GM12878 (cell line): ENCODE measurements at places on chromosomes 6 and 20. TPM values are rescaled to one million over a fixed set of nuclear protein-coding genes. Genes with fewer than 3 reads are reported as not detected.

ZSCAN23 gene
- total RNA-seq = 0.77 and 1.6 TPM in 2 replicates

RBCK1 gene
- total RNA-seq = 95.4 and 99.7 TPM in 2 replicates

MAP7 gene
- total RNA-seq = 0.13 and 0.21 TPM in 2 replicates

IRF4 gene
- 495 and 498 TPM in 2 replicates for total RNA-seq

MBOAT1 gene
- total RNA-seq = 18.2 and 19.3 TPM in 2 replicates

PAK5 gene
- total RNA-seq = not detected in 2 replicates

DLK2 gene
- 0.38 and 0.40 TPM in 2 replicates for total RNA-seq

IL17F gene
- not detected in 2 replicates for total RNA-seq

- no peaks in the 10 kb centered on the region for H3K36me3 ChIP-seq
- no peak for DNase-seq
- H3K27me3 ChIP-seq = no peaks in the 10 kb centered on the region
- no peak overlapping the region for H3K4me3 ChIP-seq
- H3K4me1 ChIP-seq = no peaks in the 10 kb centered on the region
Measured at GRCh38 chr6:41174610-41175009, 11.7 kb upstream of the TREM2 start.

DNA sequence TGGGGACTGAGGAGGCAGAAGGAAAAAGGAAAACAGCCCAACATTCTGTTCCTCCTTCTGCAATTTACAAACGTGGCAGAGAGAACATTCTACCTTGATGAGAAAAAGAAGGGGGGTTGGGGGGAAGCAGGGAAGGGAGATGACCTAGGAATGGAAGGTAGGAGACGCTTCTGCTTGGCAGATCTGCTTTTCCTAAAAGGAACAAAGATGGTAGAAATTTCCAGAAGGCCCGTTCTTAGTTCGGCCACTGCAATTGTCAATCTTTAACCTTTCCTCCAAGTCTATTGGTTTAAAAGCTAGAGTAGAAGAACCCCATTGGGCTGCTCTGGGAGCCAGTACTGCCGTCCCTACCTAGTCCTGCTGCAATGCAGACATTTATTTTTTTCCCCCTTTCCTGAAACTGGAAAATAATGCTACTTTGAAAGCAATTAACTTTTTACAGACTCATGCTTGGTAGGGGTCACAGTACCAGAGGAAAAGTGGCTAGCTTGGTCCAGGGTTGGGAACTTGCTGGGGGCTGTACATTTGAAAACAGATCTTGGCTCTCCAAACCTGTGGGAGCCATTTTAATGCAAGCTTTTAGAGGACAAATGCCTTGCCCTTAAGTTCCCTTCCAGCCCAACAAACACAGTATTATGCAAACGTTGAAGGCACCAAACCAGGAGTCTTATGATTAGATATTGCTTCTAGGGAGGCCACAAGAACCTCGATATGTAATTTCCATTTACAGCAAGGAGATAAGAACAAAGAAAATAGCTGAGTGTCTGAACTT is 2.6 kb downstream of the ZMYND8 start:
- peak overlapping the region; percentile 77 for H3K4me3 ChIP-seq
- peak overlapping the region; percentile 99 for H3K27ac ChIP-seq
- peaks cover 33% of the 10 kb centered on the region for H3K4me1 ChIP-seq
- no peaks in the 10 kb centered on the region for H3K36me3 ChIP-seq

DNA sequence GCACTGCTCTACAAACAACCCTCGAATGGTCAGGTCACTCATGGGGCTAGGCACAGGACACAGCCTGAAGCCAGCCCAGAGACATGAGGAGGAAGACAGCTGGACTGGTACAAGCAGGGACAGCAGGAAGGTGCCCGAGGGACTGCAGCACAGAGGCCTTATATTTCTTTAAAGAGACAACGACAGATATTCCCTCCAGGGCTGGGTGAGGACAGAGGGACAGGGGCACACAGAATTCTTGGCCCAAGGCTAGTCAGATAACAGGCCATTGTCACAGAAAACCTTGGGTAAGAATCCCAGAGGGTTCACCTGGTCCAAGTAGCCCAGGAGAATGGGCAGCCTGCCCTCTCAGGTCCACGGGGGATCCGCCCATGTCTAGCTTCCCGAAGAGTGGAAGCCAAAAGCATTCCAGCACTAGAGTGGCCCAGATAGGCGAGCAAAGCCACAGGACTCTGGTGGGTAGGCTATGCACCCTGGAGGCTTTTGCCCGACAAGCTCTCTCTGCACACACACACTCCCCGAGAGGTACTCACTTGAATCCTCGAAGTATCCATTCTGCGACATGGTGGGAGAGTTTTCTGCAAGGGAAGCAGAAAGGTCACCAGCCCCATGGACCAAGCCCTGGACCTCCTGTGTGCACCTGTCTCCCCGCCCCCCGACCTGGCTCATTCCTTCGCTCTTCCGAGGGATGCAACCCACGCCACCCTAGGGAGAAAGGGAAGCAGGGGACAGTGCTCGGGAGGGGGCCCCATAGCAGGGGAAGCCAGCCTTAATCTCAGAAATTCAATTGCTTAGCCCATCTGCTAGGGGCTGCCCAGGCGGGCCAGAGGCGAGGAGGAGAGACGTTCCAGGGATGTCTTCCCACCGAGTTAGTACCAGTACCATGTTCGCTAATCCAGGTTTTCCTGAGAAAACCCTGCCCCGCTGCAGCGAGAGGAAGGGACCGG is 1.7 kb downstream of the SLC4A11 start:
- H3K4me3 ChIP-seq = no peak overlapping the region
- no peaks in the 10 kb centered on the region for H3K36me3 ChIP-seq
- peaks cover 19% of the 10 kb centered on the region for H3K27me3 ChIP-seq
- no peak for DNase-seq

DNA sequence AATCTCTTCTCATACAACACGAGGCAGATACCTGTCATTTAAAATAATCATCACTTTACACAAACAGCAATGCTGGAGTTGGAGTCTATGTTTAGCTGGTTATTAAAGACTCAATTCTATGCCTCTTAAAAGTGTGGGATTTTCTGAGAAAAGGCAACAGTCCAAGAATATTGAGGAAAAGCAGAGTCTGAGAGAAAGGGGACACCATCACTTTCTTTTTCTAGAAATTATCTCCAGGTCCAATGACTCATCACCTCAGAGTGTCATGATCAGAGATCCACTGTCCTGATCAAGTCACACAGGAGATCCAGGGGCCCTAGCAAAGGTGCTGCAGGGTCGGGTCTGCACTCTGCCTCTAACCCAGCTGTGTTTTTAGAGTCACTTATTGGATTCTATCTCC is 8.0 kb downstream of the CYP24A1 start:
- no peak overlapping the region for H3K27ac ChIP-seq
- no peaks in the 10 kb centered on the region; the same call in 1 of the 2 replicates for H3K36me3 ChIP-seq
- DNase-seq = no peak
- H3K4me1 ChIP-seq = no peaks in the 10 kb centered on the region
- H3K27me3 ChIP-seq = peaks cover 8% of the 10 kb centered on the region; the same call in 1 of the 2 replicates

DNA sequence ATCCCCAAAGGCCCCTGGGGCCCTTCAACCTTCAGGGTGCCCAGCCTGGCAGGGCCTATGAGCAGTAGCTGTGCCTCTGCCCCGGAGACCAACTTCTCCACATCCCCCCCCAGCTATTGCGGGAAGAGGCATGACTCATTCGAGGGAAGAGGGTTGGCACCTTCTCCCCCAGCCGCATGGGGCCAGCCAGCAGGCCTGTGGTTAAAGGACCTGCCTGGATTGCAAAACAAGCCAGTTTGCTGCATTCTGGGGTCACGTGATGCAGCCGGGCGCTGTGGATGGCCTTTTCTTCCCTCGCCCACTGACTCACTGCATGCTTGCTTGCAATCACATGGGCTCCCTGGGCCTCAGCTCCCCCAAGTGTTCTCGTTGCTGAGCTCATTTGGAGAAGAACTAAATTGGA is 182.5 kb downstream of the MAFB start:
- H3K4me1 ChIP-seq = no peaks in the 10 kb centered on the region
- H3K27me3 ChIP-seq = no peaks in the 10 kb centered on the region
- H3K36me3 ChIP-seq = no peaks in the 10 kb centered on the region
- no peak overlapping the region for H3K27ac ChIP-seq
- no peak overlapping the region for H3K4me3 ChIP-seq
- DNase-seq = no peak

- H3K27me3 ChIP-seq = no peaks in the 10 kb centered on the region
- no peak overlapping the region for H3K27ac ChIP-seq
- DNase-seq = no peak
- H3K36me3 ChIP-seq = no peaks in the 10 kb centered on the region
- H3K4me3 ChIP-seq = no peak overlapping the region
- H3K4me1 ChIP-seq = no peaks in the 10 kb centered on the region; the same call in 1 of the 2 replicates
Measured at GRCh38 chr20:14633507-14633906, 296.1 kb upstream of the FLRT3 start.

DNA sequence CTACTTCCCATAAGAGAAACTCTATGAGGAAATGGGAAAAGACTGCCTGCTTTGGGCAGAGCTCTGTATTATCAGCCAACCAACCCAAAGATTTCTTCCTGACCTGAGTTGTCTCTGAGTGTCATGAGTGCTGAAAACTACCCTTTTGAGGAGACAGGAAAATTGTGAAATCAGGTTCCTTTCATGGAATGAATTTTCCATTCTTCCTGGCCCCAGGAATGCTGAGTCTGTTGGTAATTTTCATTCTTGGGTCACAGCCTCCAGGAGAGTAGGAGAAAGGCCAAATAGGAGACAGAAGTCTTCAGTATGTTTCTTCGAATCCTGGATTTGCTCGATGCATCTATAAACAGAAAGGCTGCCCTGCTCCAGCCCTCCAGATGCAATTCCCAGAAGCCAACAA is 53.6 kb downstream of the SCML4 start:
- no peak overlapping the region for H3K27ac ChIP-seq
- DNase-seq = no peak
- H3K4me1 ChIP-seq = no peaks in the 10 kb centered on the region
- H3K4me3 ChIP-seq = no peak overlapping the region
- H3K36me3 ChIP-seq = no peaks in the 10 kb centered on the region
- H3K27me3 ChIP-seq = no peaks in the 10 kb centered on the region; the same call in none of the 2 replicates

GRCh38 chr6:161001421-161001820 is 9.9 kb downstream of the MAP3K4 start:
- no peak overlapping the region for H3K4me3 ChIP-seq
- no peaks in the 10 kb centered on the region for H3K27me3 ChIP-seq
- H3K36me3 ChIP-seq = no peaks in the 10 kb centered on the region
- DNase-seq = no peak
- no peak overlapping the region for H3K27ac ChIP-seq

- no peaks in the 10 kb centered on the region for H3K36me3 ChIP-seq
- no peaks in the 10 kb centered on the region for H3K4me1 ChIP-seq
- no peaks in the 10 kb centered on the region for H3K27me3 ChIP-seq
- DNase-seq = no peak
- no peak overlapping the region for H3K4me3 ChIP-seq
- no peak overlapping the region for H3K27ac ChIP-seq
Measured at GRCh38 chr6:17871836-17872235, 115.6 kb downstream of the KIF13A start.

- no peak overlapping the region for H3K27ac ChIP-seq
- no peaks in the 10 kb centered on the region for H3K4me1 ChIP-seq
- DNase-seq = no peak
- H3K4me3 ChIP-seq = no peak overlapping the region
- no peaks in the 10 kb centered on the region for H3K27me3 ChIP-seq
- no peaks in the 10 kb centered on the region for H3K36me3 ChIP-seq
Measured at GRCh38 chr6:20838113-20838512, 303.9 kb downstream of the CDKAL1 start.

GRCh38 chr6:12233693-12234571 is 56.2 kb upstream of the EDN1 start:
- H3K4me1 ChIP-seq = peaks cover 22% of the 10 kb centered on the region
- H3K4me3 ChIP-seq = no peak overlapping the region
- no peaks in the 10 kb centered on the region for H3K36me3 ChIP-seq
- H3K27me3 ChIP-seq = no peaks in the 10 kb centered on the region
- peak; percentile 66 for DNase-seq
- H3K27ac ChIP-seq = peak overlapping the region; percentile 65

DNA sequence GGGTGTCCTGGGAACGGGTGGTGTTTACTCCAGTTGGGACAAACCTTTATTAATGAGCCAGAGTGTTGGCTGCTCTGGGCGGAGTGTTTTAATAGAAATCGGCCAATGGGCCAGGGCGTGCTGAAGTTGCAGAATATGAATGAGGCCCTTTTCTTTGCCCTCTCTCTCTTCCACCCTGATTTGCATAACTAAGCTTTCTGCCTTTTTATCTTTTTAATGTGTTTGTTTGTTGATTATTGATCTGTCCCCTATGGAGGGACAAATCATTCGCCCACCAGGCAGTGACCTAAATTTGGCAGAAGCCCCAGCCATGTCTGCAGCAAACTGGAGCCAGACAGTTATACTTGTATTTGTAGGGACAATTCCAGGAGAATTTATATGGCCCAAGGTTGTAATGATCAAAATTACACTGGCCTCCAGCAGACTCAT is 420.9 kb downstream of the PREX1 start:
- H3K4me3 ChIP-seq = no peak overlapping the region
- no peaks in the 10 kb centered on the region; the same call in 1 of the 2 replicates for H3K4me1 ChIP-seq

DNA sequence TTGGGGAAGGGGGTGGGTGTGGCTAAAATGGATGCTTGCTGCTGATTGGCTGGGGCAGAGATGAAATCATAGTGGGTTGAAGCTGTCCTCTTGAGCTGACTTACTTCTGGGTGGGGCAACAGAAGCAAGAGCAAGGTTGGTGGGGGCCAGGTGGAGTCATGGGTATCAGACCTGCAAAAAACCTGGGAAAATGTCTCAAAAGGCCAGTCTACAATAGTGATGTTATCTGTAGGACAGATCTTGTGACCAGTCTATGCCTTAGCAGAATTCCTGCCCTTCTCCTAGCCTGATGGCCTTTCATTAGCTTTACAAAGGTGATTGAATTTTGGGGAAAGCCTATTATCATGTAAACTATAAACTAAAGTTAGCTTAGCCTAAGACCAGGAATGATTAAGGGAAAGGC is 945.7 kb downstream of the KIF16B start:
- H3K4me3 ChIP-seq = no peak overlapping the region
- H3K27me3 ChIP-seq = no peaks in the 10 kb centered on the region
- no peaks in the 10 kb centered on the region for H3K36me3 ChIP-seq
- H3K4me1 ChIP-seq = no peaks in the 10 kb centered on the region
- no peak for DNase-seq

GRCh38 chr6:104312851-104313250 is 546.9 kb downstream of the HACE1 start:
- no peak overlapping the region for H3K4me3 ChIP-seq
- H3K27ac ChIP-seq = no peak overlapping the region
- DNase-seq = no peak
- no peaks in the 10 kb centered on the region for H3K27me3 ChIP-seq
- H3K4me1 ChIP-seq = no peaks in the 10 kb centered on the region

- DNase-seq = no peak
- no peak overlapping the region for H3K4me3 ChIP-seq
- no peaks in the 10 kb centered on the region for H3K36me3 ChIP-seq
Measured at GRCh38 chr6:113049190-113049589, 702.1 kb downstream of the RFPL4B start.

DNA sequence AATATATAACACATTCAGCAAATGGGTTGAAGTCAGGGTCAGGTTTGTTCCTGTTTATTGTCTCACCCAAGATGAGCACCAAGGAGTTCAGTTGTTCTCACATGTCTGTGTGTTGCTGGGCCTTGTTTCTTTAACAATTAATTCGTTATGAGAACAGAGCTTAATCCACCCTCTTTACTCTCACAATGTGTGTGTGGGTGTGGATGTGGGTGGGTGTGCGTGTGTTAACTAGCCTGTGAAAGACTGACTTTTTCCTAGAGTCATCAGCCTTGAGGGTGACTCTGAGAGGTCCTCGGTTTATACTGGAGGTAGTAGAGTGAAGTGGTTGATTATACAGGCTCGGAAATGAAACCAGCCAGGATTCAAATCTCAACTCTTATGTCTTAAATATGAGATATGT is 672.1 kb downstream of the MAFB start:
- no peaks in the 10 kb centered on the region for H3K4me1 ChIP-seq
- H3K27ac ChIP-seq = no peak overlapping the region
- H3K4me3 ChIP-seq = no peak overlapping the region
- no peak for DNase-seq
- H3K36me3 ChIP-seq = no peaks in the 10 kb centered on the region

GRCh38 chr20:5172903-5173463 is 46.2 kb downstream of the CDS2 start:
- no peaks in the 10 kb centered on the region for H3K27me3 ChIP-seq
- DNase-seq = no peak
- H3K4me1 ChIP-seq = peaks cover 46% of the 10 kb centered on the region
- H3K36me3 ChIP-seq = 0 out of 2 replicates have a peak, but pooled peaks cover 8% of the 10 kb centered on the region
- H3K27ac ChIP-seq = peak overlapping the region; percentile 13; the same call in 1 of the 2 replicates
